ENCODE measurements at places on chromosomes 1 and 21.

GRCh38 chr1:76098845-76099244, 24.3 kb downstream of the ST6GALNAC3 start:
- ATAC-seq, result no peak

- no peak for ATAC-seq
Measured at GRCh38 chr21:45339421-45340402, 52.0 kb upstream of the POFUT2 start.

DNA sequence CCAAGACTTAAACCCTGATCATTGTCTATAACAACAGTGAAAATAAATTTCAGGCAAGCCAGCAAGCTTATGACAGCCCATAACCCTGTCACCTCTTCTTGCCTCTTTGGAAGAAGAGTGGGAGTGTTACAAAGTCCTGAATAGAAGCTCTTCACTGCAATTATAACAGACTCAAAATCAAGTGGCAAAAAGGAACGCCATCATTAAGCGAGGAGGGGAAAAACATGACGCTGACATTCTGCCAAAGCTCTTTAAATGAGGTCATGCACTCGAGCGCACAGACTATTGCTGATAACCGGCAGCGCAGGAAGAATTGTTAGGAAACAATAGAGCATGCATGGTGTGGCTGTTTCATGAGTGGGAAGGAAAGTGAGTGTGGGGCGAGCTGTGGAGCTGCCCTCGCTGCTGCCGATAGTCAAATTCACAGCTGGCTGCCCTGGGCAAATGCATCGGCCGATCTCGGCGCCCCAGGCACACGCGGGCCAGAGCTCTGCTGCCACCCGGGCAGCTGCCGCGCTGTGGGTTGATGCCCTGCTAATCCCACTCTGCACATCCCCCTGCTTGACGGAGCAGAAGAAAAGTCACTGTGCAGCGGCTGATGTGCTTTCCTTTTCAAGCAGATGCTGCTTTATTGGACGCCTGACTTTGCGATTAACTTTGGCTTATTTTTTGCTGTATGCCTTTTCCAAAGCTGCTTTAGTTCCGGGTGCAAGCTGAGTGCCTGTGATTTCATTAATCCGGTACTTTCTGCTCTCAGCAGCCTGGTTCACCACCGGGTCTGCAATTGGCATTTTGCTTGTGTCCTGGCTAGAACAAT, 102.4 kb upstream of the ST6GALNAC5 start:
- ATAC-seq, result no peak

DNA sequence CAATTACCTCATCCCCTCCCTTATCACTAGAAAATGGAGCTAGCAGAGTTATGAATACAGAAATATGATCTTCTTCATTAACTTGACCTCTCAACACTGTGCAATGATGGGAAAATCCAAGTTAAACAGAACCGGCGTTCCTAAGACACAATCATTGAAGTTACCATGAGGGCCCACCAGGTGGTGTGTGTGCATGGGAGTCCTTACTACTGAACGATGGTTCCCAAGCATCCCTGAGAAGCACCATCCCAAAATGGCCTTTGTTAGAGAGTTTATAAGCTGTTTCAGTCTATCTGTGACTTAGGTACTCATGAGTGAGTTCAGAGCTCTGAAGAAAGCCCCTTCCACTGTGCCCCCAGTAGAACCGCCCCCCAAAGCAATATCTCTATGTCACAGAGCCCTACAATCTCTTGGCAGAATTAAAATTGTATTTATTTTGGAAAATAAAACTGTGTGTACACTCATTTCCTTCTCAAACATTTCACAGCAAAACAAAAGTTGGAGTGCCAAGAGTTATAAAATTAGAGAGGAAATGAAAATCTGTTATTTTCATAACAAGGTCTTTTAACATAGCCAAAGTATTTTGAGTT, 56.8 kb downstream of the PLD5 start:
- ATAC-seq, result peak; percentile 64

- ATAC-seq, result peak; percentile 87
Measured at GRCh38 chr1:167663002-167663772, 33.2 kb downstream of the RCSD1 start.

DNA sequence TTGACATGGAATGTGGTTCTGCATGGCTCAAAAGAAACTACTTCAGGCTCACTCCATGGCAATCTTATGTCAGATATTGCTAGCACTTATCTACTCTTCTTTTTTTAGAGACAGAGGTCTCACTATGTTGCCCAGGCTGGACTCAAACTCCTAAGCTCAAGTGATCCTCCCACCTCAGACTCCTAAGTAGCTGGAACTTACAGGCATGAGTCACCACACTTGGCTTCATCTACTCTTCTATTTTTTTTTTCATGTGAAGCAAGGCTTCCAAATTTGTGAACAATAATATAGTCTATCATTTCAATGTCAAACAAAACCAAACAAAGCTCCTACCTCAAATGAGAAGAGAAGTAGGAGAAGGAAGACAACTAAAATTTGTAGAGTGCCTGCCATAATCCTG, 7.5 kb upstream of the PSEN2 start:
- no peak for ATAC-seq

DNA sequence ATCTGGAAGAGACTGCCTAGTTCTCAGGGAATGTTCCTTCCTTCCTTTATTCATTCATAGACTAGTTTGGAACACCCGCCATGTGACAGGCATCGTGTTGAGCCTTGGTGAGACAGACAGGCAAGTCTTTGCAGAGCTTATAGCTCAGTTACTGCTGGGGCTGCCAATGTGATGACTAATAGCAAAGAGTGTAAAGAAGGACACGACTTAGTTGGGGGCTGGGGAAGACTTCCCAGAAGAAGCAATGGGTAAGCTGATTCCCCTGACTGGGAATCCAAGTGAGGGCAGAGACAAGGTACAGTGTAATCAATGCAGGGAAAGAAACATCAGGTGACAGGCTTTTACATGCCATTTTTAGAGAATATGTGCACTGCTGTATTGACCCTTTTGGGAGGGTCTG, 51.2 kb downstream of the TENT5C start:
- peak; percentile 69 for ATAC-seq

GRCh38 chr21:25956993-25957714, 213.4 kb downstream of the APP start:
- ATAC-seq, result no peak

- no peak for ATAC-seq
Measured at GRCh38 chr1:212551929-212552328, 56.6 kb upstream of the ATF3 start.

DNA sequence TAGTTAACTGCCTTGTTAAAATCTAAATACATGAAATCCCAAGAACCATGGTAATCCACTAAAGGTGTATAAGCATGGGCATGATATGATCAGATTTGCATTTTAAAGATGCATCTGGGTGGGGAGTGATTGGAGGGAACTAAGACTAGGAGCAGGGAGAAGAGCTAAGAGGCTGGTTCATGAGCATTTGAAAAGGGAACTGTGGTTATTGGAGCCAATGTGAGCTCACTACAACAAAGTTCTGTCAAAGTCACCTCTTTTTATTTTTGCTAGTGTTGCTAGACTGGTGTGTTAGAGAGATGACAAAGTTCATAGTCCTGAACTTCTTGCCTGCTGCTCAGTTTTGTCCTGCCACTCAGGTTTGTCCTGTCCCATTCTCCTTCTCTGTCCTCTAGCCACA, 67.1 kb upstream of the LRRC8D start:
- no peak for ATAC-seq

DNA sequence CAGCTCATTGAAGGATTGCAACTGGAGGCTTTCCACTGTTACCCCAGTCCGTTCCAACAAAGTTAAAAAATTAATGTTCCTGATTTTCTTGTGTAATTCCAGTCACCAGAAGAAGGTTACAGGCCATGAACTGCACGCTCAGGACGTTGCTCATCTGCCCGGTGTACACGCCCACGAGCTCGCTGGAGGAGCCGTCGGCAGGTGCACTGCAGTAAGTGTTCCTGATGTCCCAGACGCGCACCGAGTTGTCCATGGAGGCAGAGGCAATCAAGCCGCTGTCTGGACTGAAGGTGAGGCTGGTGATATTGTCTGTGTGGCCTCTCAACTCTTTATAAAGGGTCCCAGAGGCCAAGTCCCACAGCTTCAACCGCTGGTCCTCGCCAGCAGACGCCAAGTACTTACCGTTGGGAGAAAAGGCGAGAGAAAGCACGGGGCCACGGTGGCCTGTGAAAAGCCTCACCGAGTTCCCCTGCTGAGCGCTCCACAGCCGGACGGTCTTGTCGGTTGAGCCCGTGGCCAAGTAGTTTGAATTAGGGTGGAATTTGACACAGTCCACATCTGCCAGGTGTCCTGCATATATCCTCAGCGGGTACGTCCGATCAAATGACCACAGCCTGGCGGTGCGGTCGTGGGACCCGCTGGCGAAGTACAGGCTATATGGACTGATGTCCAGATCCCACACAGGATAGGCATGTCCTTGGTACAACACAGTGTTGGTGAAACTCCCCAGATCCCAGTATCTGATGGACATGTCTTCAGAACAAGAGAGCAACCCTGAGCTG, 31.5 kb downstream of the TAF5L start:
- ATAC-seq, result no peak

DNA sequence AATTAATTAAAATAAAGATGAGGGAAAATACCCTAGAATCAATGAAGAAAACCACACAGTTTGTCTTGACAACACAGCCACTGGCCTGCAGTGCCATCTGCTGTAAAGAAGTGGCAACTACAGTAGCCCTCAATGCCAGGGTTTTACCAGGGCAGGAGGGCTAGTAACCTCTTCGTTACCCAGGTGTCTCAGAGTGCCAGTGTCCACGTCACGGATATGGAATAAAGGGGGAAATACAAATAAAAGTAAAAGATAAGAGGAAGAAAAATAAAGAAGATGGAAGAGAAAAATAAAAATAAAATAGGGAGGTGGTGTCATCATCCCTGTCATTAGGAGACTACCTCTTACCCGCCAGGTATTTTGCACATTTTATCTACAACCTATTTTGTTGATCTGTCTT, 14.2 kb upstream of the SLC44A3 start:
- ATAC-seq, result peak; percentile 70

DNA sequence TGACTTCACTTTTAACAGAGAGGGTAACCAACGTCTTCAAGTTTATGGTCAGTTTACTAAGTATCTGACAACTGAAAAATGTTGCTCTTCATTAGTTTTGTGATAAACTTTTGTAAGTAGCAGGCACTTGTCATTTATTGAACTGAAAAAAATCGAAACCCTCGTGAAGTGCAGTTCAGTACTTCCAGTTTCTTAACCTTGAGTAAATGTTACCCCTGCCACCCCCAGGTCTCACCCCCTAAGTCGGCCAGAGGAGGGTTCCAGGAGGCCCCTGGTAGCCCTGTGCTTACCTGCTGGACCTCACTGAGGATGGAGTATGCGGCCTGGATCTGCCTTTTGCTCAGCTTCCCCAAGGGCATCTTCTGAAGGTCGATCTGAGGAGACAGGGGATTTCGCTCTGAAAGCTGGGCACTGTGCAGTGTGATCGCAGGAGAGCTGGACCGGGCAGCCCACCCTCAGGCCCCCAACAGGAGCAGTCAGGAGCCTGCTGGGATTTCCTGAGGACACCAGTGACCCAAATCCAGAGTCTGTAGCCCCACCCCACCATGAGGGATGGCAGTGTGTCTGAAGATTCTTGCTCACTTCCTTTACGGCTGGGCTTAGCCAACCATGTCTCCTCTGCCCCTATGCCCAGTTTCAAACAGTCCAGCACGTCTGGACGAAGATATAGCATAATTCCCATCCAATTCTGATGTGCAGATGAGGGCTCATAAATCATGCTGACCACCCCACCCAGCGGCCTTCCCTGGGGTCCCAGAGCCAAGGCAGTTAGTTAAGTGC, 37.6 kb downstream of the PARP1 start:
- ATAC-seq, result no peak

DNA sequence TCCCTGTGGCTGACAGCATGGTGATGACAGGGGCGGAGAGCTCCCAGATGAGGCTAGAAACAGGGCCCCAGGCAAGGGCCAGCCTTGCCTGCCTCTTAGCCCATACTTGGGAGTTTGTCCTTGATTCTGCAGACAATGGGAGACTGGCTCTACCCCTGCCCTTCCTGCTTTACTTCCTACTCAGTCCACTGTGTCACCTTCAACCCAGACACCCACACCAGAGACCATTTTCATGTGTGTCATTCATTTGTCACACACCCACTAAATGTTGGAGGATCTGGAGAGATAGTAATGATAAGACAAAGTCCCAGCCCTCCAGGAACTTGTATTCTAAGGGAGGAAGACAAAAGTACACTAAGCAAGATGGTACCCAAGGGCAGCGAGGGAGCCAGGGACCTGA, 43.7 kb downstream of the SYT6 start:
- no peak for ATAC-seq

GRCh38 chr21:36126621-36127110, 8.2 kb upstream of the CBR3 start:
- peak; percentile 50 for ATAC-seq

DNA sequence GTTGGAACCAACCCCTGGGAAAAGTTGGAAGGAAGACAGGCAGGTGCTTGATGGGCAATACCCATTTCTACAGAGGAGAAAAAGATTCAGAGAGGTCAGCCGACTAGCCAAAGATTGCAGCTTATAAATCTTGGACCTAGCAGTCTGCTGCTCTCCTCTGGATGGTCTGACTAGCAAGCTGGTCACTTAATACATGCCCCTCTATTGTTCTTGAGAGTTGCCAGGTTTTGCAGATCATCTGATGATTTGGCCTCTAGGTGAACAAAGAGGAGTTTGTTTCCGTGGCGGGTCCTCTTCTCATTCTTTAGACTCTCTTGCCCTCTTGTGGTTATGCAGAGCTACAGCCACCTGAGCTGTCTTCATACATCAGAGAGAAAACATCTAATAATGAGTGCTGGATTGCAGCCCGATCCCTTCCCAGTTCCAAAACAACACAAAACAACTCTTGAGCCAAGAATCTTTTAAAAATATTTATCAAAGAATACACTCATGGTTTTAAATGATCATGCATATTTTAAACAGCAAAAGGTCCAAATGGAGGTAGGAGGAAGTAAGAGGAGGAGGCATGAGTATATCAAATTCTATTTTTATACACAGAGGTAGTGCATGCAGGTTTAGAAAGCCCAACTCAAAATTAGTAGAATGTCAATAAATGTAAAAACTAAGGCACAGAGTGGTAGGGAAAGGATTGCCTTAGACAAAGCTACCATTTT, 115.7 kb downstream of the SLC30A10 start:
- peak; percentile 85 for ATAC-seq

GRCh38 chr1:75836528-75837100, 39.9 kb downstream of the MSH4 start:
- no peak for ATAC-seq

DNA sequence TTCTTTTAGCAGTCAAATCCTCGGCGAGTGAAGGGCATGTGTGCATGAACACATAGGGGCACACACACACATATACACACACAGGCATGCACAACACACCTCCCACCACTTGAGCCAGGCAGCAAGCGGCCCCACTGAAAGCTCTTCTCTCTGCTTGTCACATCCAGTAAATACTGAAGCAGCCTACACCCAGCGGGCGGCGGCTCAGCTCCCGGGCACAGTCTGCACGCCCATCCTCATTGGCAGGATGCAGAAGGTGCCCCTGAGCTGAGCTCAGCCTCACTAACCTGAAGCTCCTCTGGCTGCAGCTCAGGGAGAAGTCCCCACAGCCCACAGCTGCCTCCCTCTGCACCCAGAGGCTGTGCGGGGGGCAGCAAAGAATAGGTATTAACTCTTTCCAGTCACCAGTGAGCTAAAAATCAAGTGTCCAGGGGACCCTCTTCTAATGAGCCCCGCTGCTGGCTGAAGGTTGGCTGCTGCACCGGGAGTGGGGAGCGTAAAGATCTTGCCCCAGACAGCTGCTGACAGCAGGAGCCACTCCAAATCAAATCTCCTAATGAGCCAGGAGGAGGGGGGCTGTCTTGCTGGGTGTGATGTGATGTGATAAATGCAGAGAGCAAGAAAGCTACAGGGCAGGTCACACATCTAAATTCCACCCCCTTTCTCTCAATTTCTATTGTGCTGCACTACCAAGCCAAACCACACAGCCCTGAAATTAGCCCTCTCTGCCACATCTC, 12.5 kb downstream of the RGS8 start:
- ATAC-seq, result peak; percentile 32

GRCh38 chr1:245378311-245378722, 223.5 kb downstream of the KIF26B start:
- no peak for ATAC-seq
